ENCODE measurements at places on chromosomes 2 and 18.
A peak's percentile ranks its signal among the peaks of the same experiment; 100 is the strongest.

- no peak for DNase-seq
Observed at GRCh38 chr2:167689444-167689843, 558.0 kb downstream of the STK39 start.

GRCh38 chr2:228698963-228699362 is 517.5 kb upstream of the SPHKAP start:
- DNase-seq: no peak

DNA sequence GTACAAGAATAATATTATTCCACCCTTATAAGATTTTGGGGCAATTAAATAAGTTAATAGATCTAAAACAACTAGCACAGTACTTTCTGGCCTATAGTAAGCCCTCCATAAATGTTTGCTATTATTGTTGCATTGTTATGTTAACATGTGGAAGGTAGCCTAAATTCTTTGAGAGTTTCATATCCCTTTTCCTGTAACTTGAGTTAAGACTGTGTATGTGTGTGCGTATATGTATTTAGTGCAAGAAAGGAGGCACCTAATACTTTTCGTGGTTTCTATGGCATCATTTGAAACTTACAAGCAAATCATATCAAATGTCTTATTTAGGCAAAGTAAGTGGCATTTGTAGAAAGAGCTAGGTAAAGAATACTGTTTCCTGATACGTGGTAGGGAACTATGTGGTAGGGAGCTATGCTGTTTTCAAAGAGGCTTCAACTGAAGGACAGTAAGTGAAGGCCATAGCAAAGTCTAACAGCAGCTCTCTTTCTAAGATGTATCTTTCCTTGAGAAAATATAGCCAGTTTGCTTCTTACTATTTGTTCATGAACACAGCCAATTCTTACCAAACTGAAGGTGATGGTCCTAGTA is 36.8 kb upstream of the C2orf74 start:
- DNase-seq: no peak

DNA sequence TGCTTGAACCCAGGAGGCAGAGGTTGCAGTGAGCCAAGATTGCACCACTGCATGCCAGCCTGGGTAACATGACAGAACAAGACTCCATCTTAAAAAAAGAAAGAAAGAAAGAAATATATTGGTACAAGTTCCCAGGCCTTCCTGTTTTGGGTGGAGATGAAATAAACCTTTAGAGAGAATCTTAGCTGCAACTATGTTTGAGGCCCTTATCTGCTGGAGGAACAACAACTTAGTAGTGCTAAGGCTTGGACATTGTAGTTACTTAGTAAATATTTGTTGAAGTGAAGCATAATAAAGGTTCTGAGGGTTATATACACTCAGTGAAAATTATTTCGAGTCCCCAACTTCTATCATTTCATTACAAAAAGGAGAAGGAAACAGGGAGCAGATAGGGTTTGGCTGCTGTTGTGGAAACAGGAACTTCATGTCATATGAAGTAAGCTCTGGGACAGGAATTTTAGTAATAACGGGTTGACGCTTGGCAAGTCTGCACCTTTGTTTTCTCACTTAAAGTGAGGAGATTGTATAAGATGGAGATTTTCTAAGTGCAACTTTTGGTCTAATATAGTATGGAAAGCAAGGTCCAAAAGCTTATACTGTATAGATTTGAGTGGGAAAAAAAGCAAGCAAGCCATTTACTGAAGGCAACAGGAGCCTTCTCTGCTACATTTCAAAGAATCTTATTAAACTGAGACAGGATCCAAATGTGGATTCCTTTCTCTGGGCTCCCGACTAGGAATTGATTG is 40.0 kb upstream of the AGPS start:
- no peak for DNase-seq

DNA sequence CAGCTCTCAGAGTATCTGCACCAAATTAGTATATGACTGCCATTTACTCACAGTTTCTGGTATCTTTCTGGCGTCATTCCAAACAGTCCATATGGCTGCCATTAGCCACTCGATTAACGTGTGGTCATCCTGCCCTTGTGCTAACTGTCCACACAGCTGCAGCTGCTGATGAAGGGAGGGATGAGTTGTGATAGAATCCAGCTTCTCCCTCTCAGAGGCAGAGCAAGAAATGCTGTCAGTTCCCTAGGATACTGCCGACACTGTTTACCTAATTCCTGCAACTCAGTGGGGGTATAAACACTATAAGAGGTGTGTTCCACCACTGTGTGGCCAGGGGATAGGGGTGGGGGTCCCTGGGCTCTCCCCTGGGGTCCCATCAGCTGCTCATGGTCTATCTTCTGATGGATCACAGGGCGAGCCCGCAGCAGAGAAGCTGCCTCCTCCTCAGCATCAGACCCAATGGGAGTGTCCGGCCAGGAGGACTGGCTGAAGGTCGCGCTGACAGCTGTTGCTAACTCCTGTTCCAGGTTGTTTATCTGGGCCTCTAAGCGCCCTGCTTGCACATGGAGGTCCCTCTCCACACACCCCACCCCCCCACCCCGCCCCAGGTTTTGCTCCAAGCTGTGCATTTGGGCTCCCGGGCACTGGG is 17.3 kb upstream of the KLHL23 start:
- DNase-seq: no peak

DNA sequence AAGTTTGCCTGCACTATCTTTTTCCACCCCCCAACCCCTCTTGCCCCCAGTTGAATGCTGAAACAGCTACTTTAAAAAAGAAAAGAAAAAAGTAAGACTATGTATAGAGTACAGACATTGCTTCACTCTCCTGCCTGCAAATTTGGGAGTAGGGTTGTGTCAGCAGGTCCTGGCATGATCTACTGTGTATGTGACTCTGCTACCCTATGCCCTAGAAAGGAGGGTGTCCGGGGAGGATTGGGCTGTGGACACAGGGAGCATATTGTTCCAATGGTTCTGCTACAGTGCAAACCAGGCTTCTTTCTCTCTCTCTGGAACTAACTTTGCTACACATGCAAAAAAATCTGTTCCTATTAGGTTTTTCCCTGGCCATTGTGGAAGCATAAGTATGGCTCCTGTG is 9.9 kb upstream of the ZEB2 start:
- DNase-seq: no peak

- no peak for DNase-seq
Observed at GRCh38 chr2:85033388-85033787, 62.4 kb downstream of the KCMF1 start.

GRCh38 chr2:184472481-184472880 is 125.8 kb upstream of the ZNF804A start:
- no peak for DNase-seq

DNA sequence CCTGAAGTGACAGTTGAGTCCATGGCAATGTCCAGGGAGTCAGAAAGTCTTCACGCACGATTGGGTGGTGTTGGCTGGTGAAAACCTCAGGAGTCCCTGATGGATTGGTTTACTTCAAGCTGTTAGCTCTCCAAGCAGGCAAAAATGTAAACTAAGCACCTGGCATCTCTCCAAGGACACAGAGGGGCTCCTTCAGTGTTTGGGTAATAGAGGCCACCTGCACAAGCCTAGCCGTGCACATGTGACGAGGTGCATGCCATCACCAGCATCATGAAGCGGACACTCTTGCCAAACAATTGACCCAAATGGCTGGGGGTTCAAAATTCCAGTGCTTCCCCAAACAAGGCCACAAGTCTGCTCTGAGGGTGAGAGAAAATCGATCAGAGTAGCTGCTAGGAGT is 104.7 kb upstream of the CD302 start:
- DNase-seq: no peak

DNA sequence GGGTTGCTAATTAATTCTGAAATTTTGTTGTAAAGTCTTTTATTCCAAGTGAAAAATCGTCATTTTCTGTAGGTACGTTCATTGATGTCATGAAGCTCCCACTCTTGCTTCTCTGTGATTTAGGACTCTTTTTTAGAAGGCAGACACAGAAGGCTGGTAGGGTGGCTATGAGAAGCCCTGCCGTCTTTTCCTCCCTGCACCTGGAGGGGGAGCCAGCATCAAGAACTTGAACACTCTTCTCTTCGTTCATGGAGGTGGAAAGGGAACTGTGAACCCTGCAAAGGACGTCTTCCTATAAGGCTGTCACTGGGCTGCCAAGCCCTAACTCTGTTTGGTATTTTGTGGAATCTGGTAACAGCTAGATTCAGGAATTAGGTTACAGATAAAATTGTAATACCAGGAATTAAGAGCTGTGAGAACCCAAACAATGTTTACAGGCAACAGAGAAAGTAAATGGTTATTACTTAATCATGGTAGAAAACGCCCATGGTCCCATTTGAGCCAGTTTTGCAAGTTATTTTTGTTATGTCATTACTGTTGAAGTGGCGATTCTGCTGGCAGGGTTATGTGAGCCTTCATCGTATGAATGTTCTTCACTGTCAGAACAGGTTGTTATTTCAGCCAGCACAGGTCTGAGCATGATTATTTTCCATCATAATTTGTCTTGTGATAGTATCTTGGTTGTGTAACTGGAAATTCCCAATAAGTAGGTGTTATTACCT is 112.2 kb downstream of the OSBPL6 start:
- DNase-seq: peak; percentile 48

- no peak for DNase-seq
Observed at GRCh38 chr2:55585451-55586080, 31.9 kb downstream of the PPP4R3B start.

DNA sequence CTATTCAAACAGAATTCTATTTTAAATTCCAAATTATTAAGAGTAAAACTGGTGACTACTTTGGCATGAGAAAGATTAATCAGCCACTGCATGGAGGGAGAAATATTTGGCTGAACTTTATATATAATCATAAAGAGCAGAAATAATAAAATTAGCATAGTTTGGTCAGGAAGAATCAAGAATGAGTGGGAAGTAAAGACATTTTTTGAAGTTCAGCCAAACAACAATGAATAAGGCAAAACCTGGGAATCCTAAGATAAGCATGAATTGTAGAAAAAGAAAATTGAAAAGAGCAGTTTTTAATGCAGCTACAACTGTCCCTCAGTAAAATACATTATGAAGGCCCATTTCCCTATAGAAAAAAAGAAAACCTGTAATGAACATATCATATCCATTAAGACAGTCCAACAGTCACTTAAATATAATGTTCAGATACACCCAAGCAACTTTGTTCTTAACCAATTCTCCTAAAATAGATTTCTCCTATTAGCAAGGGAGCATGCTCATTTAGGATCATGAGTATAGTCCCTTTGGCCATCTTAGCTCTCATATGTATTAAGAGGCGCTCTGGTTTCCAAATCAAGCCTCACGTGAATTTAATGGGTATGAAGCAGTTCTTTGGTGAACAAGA is 6.5 kb downstream of the TMEM17 start:
- no peak for DNase-seq

DNA sequence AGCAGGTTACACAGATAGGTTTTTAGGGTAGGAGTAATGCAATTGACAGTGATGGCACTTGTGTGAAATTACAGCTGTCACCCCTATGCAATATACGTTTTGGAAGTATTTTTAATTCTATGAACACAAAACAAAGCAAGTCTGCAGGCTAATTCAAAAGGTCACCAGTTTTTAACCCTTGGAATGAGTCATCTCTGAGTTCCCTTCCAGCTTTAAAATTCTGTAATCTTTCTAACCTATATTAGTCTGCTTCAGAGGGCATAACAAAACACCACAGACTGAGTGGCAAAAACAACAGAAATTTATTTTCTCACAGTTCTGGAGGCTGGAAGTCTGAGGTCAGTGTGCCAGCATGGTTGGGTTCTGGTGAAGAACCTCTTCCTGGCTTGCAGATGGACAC is 596.9 kb upstream of the HNMT start:
- no peak for DNase-seq

- no peak for DNase-seq
Observed at GRCh38 chr2:189406586-189407233, 34.6 kb upstream of the WDR75 start.

GRCh38 chr2:238238766-238239542 is 884 bp downstream of the HES6 start:
- no peak for DNase-seq

- DNase-seq: no peak
Observed at GRCh38 chr2:23620841-23621341, 235.9 kb downstream of the KLHL29 start.

DNA sequence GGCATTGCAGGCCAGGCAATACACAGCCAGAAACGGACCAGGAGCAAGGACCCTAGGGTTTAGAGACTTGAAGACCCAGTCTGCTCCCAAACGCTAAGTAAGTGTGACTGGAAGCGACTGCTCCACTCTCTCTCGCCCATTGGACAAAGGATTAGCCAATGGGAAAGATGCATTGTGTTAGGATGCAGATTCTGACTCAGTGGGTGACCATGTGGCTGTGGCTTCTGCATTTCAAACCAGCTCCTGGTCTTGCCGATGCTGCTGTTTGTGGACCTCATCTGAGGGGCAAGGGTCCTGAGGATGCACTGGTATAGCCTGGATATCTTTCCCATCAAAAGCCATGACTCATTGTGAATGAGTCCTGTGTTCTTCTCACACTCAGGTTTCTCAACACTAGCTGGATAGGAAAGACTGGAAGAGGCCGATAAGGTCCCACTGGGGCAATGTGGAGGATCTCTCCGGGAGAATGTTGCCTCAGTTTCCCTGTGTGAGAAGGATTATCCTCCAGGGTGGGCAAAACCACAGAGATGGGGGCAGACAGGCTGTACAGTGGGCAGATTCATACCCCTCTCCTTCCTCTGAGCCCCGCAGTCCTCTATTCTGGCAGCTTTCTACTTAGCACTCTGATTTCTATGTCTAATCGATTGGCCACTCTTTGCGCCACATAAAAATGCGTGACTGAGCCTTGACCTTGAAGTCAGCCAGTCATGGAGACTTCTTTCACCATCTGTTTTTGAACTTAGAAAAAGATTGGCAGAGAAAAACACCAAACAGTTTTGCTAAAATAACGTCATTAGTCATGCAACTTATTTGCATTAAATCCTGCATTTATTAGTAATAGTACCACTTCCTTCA is 257.1 kb downstream of the PRKCE start:
- DNase-seq: no peak

DNA sequence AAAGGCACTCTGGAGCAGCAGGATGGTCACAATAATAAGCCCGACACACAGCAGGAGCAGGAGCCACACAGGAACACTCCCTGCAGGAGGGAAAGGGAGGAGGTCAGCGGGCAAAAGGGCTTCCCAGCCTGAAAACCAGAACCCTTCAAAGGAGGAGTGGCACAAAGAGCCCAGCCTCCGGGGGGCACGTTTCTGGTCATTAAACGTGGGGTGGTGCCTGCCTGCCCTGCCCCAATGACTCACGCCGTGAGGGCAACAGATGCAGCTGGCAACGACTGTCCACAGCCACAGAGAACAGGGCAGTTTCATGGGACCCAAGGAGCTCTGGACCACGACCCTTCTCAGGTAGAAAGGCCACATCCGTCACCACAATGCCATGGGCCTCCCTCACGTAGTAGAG is 3.0 kb downstream of the PREB start:
- DNase-seq: no peak

DNA sequence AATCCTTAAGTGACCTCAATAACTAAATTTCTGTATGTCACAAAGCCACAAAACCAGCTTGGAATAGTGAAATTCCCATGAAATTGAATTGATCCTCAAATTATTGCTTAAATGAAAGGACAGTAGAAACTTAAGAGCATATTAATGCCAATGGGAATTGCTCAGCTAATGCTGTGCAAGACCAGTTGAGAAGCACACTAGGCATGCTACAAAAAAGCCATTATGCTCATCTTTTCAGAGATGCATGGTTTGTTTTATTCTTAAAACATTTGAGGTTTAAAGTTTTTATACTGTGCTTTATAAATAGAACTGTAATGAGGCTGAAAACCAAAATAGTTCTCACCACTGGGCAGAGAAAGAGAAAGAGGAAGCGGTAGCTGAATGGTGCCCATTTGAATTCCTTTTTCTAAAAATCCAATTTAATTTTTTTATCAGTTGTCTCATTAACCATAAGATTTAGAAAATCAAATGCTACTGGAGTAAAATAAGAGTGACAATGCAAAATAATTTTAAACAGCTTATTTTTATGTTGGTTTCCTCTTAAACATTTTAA is 98.6 kb downstream of the LNPK start:
- no peak for DNase-seq
